Activated naive CD4-positive, alpha-beta T cell treated with anti-CD3 and anti-CD28 coated beads, Interleukin-2, amount 50 U/mL, for 72 hours (primary cell): ENCODE measurements at places on chromosomes 7 and 10. TPM values are rescaled to one million over a fixed set of nuclear protein-coding genes. Genes with fewer than 3 reads are reported as not detected.

GRCh38 chr7:22723637-22724036, 3.4 kb upstream of the IL6 start:
- DNase-seq, result no peak

GRCh38 chr7:78280276-78280675, 481.7 kb downstream of the PHTF2 start:
- DNase-seq, result no peak

DNA sequence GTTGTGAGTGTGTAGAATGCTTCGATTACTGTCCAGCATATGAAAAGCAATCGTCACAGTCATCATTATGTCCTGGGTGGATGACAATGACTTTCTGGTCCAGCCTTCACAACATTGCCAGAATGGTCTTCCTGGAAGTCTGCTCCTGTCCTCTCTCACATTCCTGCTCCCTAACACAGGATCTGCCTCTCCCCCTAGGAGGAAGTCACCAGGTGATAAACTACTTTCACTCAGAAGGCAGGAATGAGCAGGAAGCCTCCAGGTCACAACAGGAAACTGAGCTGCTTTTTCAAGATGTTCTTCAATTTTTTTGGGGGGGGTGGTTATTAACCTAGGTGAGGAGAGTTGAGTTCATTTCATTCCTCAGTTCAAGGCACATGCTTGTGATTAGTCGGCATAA, 13.6 kb upstream of the GPNMB start:
- no peak for DNase-seq

GRCh38 chr10:127776816-127777215, 39.8 kb downstream of the FOXI2 start:
- DNase-seq, result no peak

- peak; percentile 28 for DNase-seq
Measured at GRCh38 chr7:143369678-143370651, 7.5 kb upstream of the FAM131B start.

DNA sequence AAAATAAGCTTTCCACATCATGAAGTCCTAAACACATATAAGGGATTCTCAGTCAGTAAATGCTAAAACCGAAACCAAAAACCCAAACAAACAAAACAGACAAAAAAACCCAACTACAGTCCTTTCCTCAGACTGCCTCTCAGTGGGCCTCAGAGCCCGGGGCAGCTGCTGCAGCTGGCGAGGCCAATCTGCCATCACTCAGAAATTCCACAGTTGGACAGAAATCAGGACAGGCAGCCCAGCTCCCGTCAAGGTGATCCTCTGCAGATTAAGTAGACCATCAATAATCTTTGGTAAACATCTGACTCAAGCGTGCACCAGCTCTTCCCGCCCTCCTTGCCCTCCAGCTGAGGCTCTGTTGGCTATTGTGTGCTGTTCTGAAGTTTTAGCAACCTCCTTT, 142.2 kb downstream of the ATXN7L1 start:
- DNase-seq, result no peak

DNA sequence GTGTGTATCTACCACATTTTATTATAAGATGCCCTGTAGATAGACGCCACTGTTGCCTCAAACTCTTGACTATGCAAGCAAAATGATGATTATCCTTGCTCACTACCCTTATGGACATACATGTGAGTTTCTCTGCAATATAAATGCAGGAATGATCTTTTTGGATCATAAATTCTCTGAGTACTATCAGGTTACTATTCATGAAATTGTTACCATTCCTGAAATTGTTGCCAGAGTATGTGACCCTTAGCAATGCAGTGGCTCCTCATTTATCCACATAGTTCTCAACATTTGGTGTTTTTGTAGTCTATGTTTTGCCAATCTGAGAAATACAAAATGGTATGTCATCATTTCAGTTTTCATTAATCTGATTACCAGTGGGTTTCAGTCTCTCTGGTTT, 166.2 kb upstream of the FAM3C start:
- DNase-seq, result no peak

DNA sequence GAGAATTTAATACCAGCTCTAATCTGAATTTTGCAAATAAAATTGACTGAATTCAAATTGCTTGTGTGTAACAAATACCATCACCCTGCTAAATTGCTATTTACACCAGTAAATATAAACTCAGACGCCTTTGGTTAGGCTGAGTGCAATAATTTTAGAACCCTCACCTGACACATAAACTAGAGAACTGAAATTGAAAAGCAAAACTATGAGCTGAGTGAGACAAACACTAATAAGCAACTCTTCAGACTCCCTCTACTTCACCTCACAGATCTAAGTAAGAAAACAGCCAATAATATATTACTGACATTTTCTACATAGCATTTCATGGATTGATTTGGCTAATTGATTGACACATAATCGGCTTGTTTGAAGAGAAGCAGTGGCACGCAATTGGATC, 621.2 kb downstream of the REEP3 start:
- DNase-seq, result no peak

- DNase-seq, result no peak
Measured at GRCh38 chr7:79893991-79894390, 240.6 kb upstream of the GNAI1 start.

DNA sequence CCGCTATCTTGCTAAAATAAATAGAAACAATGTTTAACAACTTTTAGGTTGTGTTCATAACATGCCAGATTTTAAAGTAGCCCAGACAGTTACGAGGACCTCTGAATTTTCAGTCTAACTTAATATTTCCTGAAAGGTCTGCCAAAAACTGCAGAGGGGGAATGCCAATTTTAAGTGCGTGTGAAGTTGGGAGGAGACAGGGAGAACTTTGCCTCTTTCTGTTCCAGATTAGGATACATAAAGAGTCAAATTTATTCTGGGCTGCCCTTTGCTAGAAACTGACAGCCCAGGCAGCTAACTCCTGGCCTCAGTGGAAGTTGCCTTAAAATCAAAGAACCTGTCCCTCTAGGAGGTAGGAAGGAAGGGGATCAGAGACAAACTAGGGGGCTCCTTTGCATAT, 52.3 kb upstream of the PIP4K2A start:
- no peak for DNase-seq

DNA sequence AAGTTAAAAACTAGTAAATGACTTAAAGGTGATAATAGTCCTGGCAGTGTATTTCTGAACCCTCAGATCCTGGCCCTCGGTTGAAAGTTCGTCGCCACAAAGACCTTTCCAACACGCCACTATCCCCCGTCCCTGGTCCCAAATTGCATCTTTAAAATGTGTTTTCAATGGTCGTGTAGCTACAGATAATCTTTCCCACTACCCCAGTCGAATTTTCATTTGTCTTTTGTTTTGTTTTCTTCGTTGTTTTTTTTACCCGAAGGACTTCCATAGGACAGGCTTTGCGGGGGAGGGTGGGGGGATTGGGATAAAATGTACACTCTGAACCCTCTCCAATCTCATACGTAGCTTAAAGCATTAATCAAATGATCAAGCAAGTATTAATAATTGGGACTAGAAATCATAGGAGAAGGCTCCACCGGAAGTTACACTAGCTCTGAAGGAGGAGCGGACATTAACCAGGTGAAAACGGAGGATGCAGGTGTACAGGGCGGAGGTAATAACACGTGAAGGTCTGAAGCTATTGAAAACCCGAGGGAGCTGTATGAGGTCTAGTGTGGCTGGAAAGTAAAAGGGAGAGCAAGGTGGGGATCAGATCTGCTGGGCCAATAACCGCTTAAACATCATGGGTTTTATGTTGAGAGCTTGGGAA, 32.8 kb upstream of the PHF14 start:
- no peak for DNase-seq

The HYAL4 gene
- 0.14 TPM for total RNA-seq

GRCh38 chr10:79101560-79102497, 33.1 kb downstream of the ZMIZ1 start:
- no peak for DNase-seq

- no peak for DNase-seq
Measured at GRCh38 chr10:33612116-33612515, 277.6 kb upstream of the NRP1 start.

The JAKMIP3 gene
- total RNA-seq, result 1.6 TPM

The SYT15 gene
- 0.27 TPM for total RNA-seq

DNA sequence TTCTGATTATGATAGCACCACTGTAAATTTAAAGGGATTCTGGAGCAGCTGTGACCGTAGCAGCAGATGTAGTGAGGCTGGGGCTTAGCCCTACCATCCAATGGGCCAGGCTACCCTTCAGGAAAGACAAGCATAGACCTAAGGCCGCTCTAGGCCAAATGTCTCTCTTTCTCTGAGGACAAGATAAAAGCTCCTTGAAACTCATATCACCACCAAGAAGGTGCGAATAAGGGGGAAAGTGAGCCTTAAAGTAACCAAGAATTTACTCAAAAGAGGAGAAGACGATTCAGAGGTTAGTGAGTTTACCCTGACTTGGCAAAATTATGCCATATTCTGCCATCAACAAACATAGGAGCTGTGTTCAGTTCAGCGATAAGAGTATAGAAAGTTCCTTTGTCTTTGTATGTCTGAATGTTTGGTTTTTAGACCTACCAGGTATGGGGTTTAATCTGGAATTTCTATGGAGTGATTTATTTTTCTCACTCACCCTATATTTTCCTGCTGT, 79.8 kb downstream of the PFKFB3 start:
- no peak for DNase-seq

The CRYGN gene
- total RNA-seq, result 0.61 TPM

DNA sequence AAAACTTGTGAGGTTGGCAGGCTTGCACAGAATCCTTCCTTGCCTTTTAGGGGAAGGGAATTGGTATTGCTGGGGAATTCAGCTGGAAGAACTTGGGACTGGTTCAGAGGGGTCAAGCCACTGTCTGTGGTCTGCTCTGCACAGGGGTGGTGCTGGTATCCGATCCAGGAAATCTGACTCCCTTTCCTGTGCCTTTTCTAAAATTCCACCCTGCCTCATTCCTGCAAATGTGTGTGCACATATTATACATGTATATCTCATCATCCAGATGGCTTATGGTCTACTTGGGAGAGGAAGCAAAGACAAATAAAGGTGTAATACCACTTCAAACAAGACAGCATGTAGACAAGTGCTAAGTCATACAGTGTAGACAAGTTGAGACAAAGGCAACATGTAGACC, 14.3 kb downstream of the UBTD1 start:
- DNase-seq, result no peak

DNA sequence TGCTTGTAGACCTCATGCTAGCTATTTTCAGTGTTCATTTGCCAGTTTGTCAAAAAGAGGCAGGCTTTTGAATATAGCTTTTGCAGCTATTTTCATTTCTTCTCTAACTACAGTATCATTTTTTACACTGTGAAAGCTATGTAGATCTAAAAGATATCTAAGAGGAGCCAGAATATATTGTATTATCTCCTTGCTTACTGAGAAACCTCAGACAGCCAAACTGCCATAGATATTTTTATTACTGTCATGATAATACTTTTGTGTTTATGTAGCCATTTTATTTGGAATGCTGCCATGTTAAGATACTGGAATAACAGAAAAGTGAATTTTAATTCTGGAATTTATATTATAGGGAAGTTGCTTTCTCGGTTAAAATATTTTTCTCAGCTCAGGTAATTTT, 37.2 kb downstream of the ANKIB1 start:
- no peak for DNase-seq

The HMX3 gene
- 0.20 TPM for total RNA-seq
